ENCODE measurements at places on chromosomes 1 and 21.
A peak's percentile ranks its signal among the peaks of the same experiment; 100 is the strongest.

GRCh38 chr1:8570465-8570864 is 247.0 kb downstream of the RERE start:
- DNase-seq, result no peak

- DNase-seq, result no peak
Observed at GRCh38 chr1:218211241-218211640, 73.9 kb upstream of the RRP15 start.

DNA sequence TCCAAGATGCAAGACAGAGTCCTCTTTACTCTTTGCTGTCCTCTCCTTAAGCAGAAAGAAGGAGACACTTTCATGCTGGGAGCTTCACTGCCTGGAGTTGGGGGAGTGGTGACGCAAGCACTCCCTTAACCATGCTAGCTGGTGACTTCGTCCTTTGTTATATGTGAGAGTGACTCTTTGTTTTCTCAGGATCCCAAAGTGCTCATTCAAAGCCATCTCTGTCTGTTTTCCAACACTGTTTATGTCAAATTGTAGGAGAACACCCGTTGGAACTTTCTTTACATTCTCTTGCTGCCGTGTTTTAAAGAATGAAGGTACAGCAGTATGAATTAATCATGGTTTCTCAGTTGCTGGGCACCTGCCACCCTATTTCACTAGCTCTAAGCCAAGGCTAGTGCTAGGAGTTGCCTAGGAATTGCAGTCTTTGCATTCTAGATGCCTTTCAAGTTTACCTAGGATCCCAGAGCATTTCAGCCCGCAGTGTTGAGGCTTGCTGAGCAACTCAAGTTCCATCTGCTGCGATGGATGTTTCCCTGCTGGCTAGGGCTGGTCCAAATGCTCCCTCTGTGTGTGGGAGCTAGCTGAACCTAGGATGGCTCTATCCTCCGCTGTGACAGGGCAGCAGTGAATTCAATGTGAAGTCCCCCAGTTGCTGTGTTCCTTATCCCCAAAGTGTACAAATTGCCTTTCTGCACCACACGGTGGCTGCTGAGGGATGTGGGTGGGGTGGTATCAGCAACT is 82.6 kb upstream of the GPR52 start:
- no peak for DNase-seq

GRCh38 chr1:98030483-98030882 is 109.6 kb upstream of the DPYD start:
- DNase-seq, result no peak

DNA sequence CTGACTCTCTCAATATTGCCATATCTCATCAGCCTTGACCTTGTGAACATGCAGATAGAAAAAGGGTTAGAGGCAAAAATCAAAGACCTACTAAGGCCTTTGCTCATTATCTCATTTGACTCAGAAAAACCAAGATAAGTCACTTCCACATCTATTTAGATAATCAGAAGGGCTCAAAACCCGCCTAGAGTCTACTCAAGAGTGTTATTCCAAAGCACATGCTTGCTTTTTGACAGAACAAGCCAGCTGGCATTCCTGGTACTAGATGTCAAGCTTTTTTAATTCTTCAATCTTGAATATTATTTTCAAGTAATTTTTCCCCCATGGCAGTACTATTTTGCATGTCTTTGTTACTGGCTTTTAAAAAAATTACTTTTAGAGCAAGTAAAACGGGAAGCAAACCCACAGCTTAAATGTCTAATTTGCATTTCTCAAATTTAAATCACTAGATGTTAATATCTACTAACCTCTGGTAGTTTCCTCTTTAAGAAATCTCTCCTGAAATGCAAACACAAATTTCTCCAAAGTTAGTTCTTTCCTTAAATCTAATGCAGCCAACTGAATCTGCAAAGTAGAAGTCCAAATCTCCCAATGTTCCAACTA is 51.5 kb downstream of the APP start:
- no peak for DNase-seq

DNA sequence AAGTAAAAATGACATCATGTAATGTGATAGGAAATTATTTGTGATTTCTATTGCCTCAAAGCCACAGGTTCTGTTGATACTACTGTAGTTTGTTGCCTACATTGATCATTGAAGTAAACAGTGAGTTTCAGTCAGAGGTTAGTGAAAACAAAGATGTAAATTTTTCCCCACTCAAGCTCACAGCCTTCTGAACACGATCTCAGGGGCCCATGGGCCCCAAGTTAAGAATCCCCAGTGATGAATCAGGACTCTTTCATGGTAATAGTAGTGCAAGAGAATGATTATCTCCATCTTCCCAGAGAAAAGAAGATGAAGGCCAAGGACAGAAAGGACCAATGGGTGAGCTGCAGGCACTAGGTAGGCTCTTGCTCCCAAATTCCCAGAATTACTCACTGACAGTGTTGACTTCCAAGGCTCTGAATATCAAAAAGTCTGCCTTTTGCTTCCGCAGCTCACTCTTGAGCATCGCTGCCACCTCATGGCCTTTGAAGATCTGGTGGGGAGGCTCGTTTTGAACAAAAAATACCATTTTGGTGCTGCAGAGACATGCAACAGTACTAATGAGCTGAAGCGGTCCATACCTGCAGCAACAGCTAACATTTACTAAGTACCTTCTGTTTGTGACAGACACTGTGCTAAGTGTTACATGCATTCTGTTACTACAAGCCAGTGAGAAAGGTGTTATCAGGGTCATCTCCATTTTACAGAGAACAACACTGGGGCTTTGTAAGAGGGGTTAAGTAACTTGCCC is 113.3 kb downstream of the KIAA0319L start:
- DNase-seq, result no peak

GRCh38 chr21:41677671-41678015 is 89.2 kb downstream of the RIPK4 start:
- no peak for DNase-seq

DNA sequence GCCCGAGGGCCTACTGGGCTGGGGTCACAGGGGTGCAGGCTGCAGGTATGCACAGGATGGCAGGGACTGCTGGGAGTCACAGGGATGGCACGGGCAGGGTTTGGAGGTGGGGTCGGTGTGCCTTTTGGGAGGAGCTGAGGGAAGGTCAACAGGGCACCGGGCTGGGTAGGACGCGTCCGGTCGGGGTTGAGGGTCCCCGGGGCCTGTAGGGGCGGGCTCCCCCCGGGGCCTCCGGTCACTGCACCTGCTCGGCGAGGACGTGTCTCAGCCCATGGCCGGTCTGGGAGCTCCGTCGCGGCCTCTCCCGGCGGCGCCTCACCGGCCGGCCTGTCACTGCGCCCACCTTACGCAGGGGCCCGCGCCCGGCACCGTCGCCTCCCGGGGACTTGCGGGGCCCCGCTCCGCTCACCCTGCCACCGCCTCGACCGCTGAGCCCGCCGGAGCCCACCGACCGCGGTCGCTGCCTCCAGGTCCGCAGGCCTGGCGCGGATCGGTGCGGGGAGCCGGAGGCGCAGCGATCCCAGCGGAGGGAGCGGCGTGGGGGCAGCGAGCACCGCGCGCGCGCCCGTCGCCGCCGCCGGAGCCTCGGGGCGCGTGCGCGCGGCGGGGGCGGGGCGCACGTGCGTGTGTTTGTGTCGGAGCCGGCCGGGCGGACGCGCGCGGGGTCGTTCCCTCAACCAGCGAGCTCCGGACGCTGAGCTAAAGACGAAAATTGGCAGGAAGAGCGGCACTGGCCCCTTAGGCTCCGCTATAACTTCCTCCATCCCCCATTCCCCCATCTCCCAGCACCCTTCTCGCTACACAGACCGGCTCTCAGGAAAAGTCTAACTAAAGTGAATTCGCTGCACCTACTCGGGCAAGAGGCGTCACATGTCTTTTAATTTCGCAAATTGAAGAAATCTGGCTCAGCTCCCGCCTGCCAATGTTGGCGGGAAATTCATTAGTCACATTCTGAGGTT is at the start of gene AMIGO1:
Gene AMIGO1 (minus strand): TSS at position 552 of the 959 bp plus-strand sequence. CDS start 815 bp downstream, outside the sequence.
- DNase-seq, result peak; percentile 75

- DNase-seq, result no peak
Observed at GRCh38 chr1:181092056-181092455, 3.6 kb downstream of the IER5 start.

GRCh38 chr1:119384591-119384990 is 16.0 kb downstream of the HAO2 start:
- DNase-seq, result no peak

DNA sequence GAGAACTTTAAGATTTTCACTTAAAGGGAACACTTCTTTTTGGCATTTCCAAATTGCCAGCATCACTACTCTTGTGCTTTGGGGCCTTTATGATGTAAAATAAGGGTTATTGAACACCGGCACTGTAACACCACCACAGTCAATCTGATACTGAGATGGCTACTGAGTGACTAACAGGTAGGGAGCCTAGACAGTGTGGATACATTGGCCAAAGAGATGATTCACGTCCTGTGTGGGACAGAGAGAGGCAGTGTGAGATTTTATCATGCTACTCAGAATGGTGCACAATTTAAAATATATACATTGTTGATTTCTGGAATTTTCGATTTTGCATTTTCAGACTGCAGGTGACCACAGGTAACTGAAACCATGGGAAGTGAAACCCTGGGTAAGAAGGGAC is 261.6 kb downstream of the SPATA17 start:
- no peak for DNase-seq

DNA sequence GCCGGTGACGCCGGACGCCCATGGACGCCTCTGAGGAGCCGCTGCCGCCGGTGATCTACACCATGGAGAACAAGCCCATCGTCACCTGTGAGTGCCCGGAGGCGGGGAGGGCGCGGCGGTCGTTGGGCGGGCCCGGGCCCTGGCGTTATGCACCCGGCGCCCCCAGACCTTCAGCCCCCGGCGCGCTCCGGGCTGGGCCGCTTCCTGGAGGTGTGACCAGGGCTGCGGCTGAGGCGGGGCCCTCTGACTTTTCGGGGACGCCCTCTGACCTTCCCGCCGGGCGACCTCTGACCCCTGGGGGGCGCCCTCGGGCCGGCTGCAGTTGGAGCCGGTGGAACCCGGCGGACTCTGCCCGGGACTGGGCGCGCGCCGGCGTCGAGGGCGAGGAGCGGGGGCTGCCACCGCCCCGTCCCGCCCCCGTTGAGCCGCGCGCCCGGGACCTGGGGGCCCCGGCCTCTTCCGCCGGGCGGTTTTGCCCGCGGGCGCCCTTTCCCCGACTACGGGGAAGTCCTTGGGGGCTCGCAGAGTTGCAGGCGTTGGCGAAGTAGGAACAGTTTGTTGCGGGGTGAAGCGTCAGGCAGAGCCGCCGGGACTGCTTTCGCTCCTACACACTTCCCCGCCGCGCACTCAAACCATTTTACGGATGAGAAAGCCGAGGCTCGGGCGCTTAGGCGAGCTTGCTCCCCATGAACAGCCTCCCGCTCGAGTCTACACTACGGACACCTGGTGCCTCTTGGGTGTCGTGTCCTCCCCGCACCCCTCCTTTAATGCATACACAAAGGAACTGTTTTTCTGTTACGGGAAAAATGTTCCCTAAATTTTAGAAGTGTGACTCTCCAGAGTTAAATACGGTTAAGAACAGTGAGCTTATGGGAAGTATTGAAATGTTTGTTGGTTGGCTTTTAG is 618 bp downstream of the TRAPPC10 start:
- peak; percentile 82 for DNase-seq

DNA sequence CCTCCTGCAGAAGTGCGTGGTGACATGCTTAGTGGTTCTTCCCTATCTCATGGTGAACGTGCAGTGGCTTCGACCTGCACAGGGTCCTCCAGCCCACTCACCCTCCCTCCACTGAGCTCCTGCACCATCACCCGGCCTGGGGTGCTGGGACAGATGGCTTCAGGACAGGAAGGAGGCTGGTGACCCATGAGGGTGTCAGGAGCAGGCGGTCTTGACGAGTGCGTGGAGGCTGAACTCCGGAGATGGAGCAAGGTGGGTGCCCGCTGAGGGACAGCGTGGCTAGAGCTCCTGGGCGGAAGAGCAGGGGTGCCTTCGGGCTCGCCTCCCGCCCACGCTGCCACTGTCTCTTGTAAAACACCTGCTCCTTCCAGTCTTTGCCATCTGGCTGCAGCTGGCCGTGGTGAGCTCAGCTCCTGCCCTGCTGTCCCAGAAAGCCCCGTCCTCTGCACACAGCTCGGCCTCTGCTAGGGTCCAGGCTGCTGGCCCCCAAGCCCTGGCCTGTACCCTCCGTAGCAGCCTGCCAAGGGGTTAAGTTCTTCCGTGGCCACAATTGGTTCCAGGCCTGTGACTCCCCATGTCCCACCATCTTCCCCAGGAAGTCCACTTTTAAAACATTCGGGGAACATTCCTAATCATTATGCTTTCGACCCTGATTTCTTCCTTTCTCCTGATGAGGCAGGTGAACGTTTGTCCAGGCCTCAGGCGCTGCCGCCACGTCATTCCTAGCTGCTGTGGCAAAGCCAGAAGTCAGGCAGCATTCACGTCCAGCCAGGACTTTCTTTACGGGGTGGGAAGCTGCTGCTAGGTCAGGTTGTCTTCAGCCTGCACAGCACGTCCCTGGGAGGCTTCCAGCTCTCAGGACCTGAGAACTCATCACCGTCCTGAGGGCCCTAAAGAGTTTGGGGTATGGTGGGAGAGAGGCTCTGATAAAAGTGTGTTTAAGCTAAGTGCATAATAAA is 8.1 kb downstream of the KRTAP10-1 start:
- peak; percentile 5 for DNase-seq

- DNase-seq, result no peak
Observed at GRCh38 chr1:201406831-201407406, 7.8 kb upstream of the LAD1 start.

DNA sequence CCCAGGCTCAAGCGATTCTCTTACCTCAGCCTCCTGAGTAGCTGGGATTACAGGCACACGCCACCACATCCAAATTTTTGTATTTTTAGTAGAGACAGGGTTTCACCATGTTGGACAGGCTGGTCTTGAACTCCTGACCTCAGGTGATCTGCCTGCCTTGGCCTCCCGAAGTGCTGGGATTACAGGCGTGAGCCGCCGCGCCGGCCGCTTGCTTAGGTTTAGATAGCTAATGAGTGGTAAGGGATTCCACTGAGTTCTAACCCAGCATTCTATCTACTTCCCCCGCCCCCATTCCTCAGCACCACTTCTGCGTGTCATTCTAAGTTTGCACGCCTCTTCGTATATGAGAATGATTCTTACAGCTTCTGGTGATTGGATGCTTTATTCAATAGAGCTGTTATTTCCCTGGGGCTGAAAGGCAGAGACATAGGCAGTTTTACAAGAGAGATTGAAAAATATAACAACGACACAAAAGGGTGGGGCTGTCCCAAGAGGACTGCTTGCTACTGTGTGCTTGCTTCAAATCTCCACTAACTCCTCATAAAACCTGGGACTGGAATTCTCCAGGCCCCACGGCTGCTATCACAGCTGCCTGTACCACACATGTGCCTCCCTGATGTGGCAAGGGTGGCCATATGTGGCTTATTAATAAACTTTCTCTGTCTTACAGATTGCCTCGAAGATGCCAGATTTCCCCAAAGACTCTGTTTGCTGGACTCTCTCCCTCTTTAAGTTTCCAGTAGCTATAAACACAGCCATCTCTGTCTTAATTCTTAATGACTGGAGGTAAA is 23.7 kb upstream of the GREM2 start:
- peak; percentile 73 for DNase-seq

GRCh38 chr1:3125546-3126368 is 56.8 kb downstream of the PRDM16 start:
- no peak for DNase-seq

GRCh38 chr21:41589131-41589530 is 81.2 kb upstream of the TMPRSS2 start:
- DNase-seq, result no peak

GRCh38 chr1:21647431-21648351 is 21.5 kb downstream of the RAP1GAP start:
- no peak for DNase-seq

GRCh38 chr1:66533804-66534740 is at the start of gene SGIP1:
SGIP1 (plus strand) TSS chr1:66534153; CDS start chr1:66534359, 206 bp downstream.
- DNase-seq, result peak; percentile 79

- no peak for DNase-seq
Observed at GRCh38 chr1:244406337-244406736, 45.4 kb downstream of the ADSS2 start.

- no peak for DNase-seq
Observed at GRCh38 chr1:94974241-94974640, 47.3 kb upstream of the CNN3 start.

Measured in WERI-Rb-1 (cell line).